ENCODE measurements at places on chromosomes 5 and 9.

- no peak for DNase-seq
Measured at GRCh38 chr5:155783791-155784190, 543.2 kb upstream of the SGCD start.

GRCh38 chr5:72954389-72954788 lies 1.5 kb upstream of the FCHO2 start:
- no peak for DNase-seq

- no peak for DNase-seq
Measured at GRCh38 chr5:54577937-54578653, 60.5 kb downstream of the SNX18 start.

DNA sequence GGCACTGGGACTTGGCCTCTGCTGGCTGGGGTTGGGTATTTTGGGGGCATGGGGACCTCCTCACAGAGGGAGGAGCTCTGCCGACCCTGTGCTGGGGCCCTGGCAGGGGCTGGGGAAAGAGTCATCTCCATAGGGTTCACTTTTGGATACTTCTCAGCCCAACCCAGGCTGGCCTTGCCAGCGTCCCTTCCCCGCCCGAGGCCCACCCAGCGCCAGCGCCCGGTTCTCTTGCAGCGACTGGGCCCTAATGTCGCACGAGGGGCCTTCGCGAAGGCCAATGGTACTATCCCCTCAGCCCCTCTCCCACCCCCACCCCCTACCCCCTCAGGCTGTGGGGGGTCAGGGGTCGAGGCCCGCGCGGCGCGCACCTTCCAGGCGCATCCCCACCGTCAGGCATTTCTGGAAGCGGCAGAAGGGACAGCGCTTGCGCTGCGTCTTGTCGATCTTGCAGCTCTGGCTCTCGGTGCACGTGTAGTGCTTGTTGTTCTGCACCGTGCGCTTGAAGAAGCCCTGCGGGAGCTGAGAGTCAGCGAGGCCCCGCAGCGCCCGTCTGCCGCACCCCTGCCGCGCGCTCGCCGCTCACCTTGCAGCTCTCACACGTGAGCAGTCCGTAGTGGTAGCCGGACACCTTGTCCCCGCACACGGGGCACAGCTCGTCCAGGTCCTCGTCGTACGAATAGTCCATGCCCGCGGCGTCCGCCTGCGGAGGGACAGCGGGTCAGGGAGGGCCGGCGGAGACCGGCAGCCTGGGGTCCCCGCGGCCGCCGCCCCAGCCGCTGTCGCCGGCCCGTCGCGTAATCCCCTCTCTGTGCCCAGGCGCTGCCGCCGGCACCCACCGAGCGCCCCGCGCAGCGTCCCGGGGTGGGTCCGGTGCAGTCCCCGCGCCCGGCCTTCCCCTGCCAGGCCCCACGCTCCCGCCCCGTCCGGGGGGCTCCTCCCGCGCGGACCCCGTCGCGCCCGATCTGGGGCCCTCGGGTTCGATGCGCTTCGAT lies 4.2 kb downstream of the NR5A1 start:
- no peak for DNase-seq
